NCI-H1930 (cell line): ENCODE measurements at places on chromosomes 2 and 18.

GRCh38 chr2:151845884-151846283 is 17.7 kb upstream of the ARL5A start:
- no peak for DNase-seq

DNA sequence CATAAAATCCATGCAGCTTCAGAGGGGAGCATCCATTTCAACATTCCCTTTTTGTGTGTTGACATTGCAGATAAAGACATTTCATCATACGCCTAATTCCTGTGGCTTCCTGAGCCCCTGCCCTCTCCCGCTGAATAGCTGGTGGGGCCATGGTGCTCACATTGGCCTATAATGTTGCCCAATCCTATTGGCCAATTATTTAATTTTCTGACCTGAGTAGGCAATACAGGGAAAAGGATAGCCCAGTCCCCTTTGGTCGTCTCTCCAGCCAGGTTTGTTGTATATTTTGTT is 163.8 kb upstream of the MYCN start:
- DNase-seq, result no peak

GRCh38 chr2:225173909-225174308 is 131.6 kb upstream of the DOCK10 start:
- DNase-seq, result no peak

- DNase-seq, result no peak
Observed at GRCh38 chr2:152322222-152322621, 12.8 kb upstream of the FMNL2 start.

- DNase-seq, result no peak
Observed at GRCh38 chr2:171864357-171864985, 29.6 kb downstream of the SLC25A12 start.

DNA sequence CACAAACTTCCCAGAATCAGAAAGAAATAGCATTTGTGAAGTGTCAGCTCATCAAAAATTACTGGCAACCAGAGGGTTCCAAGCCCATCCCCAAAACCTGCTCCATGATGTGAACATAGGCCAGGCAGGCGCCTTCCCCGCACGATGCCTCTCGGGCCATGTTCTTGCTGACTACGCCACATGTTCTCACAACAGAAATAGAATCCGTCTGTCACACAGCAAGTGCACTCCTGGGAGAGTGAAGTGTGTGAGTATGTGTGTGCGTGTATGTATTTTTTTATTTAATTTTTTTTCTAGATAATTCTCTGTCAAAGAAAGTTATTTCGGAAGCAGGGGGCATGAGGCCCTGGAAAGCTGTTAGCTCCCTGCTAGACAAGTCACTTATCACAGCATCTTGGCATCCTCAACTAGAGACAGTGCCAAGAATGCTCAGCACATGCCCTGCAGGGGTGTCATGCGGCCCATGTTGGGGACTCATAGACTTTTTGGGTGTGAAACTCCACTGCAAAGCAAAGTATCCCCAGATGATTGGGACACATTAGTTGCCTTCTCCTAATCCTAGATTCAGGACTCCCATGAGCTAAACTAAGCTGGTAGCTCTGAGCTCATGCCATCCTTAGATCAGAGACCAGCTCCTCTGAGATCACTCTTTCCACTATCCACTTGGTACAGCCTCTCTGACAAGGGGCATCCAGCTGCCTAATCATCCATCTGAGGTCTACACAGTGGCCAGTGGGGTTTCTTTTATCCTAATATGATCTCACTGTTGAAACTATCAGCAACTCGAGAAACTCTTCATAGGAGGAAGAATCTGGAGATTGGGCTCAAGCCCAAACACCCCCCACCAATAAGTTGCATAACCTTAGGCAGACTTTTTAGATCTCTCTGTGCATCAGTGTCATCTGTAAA is 53.2 kb upstream of the CYRIA start:
- DNase-seq, result no peak

GRCh38 chr2:207506426-207506825 is 23.3 kb upstream of the CREB1 start:
- DNase-seq, result no peak

DNA sequence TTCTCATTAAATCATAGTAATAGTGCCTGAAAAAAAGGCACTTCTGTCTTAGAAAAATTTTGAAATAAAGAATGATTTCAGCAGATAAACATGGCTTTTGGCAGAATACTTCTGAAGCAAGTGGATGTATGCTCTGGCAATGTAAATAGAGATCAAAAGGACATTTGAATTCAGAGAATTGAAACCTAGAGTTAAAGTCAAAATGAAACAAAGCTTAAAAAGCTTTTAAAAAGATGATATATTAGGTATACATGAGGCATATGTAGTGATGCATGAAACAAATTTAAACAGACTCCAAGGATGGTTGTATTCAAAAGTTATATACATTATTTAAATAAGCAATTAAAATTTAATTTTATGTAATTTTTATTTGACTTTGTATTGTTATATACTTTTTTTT is 1344.5 kb upstream of the TMEFF2 start:
- DNase-seq, result no peak

GRCh38 chr2:129016972-129017371 is 698.3 kb upstream of the HS6ST1 start:
- DNase-seq, result no peak

GRCh38 chr18:22349317-22349898 is 68.3 kb downstream of the CTAGE1 start:
- DNase-seq, result no peak

DNA sequence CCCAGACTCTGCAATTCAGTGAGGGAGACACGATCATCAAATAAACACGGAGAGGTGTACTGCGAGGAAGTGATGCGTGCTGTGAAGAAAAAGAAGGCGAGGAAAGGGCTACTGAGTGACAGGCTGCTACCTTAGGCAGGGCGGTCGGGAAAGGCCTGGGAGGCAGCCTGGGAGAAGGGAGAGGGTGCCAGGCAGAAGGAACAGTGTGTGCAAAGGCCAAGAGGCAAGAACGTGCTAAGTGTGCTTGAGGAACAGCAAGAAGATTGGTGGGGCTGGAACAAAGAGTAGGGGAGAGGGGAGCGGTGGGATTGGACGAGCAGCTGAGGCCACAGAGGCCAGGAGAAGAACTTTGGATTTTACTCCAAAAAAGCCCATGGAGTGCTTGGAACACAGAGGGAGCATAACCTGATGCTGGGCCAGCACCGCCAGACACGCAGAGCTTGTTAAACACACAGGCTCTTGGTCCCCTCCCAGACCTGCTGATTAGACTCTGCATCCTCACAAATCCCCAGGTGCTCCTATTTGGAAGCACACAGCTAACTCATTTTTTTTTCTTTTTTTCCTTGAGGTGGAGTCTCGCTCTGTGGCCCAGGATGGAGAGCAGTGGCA is 30.4 kb downstream of the SERTAD2 start:
- no peak for DNase-seq

- no peak for DNase-seq
Observed at GRCh38 chr2:94759211-94759610, 112.0 kb upstream of the TEKT4 start.

DNA sequence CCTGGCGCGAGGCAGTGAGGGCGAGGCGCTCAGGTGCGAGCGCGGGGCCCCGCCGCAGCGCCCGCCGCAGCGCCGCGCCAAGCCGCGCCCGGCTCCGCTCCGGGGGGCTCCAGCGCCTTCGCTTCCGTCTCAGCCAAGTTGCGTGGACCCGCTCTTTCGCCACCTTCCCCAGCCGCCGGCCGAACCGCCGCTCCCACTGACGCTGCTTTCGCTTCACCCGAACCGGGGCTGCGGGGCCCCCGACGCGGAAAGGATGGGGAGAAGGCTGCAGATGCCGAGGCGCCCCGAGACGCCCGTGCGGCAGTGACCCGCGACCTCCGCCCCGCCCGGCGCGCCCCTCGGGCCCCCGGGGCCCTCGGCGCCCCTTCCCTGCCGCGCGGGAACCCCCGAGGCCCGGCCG is 328 bp upstream of the INHBB start:
- DNase-seq, result no peak

- DNase-seq, result no peak
Observed at GRCh38 chr2:64637931-64638330, 15.8 kb downstream of the SERTAD2 start.

- no peak for DNase-seq
Observed at GRCh38 chr2:10750610-10751009, 29.2 kb downstream of the ATP6V1C2 start.

DNA sequence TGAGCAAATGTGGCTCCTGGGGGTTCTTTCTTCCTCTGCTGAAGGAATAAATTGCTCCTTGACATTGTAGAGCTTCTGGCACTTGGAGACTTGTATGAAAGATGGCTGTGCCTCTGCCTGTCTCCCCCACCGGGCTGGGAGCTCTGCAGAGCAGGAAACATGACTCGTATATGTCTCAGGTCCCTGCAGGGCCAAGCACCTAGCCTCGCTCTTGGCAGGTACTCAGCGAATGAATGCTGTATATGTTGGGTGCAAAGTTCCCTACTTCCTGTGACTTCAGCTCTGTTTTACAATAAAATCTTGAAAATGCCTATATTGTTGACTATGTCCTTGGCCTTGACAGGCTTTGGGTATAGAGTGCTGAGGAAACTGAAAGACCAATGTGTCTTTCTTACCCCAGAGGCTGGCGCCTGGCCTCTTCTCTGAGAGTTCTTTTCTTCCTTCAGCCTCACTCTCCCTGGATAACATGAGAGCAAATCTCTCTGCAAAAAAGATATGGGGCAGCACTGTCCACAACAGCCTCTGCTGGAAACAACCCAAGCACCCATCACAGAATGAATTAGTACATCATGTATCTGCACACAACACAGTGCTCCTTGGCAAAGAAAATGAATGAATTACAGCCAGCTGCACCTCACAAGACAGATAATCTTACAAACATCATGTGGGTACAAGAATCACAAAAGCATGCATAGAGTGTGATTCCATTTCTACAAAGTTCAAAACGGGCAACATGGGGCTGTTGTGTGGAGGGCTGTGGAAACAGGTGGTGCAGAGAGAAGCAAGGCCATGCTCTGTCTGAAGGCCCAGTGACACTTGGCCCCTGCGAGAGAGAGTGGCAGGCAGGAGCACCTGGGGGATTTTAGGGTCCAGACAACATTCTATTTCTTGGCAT is 6.6 kb downstream of the IL1RN start:
- no peak for DNase-seq
